ENCODE measurements at places on chromosomes 3 and 15.

DNA sequence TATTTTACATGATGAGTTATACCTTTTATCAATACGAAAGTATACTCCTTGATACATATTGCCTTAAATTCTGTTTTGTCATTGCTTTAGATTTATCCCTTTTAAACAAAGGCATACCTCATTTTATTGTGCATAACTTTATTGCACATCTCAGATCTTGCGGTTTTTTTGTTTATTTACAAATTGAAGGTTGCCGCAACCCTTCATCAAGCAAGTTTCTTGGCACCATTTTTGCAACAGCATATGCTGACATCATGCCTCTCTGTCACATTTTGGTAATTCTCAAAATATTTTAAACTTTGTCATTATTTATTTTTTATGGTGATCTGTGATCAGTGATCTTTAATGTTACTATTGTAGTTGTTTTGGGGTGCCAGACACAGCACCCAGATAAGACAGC, 20.9 kb downstream of the SNRK start:
- no peak for DNase-seq

DNA sequence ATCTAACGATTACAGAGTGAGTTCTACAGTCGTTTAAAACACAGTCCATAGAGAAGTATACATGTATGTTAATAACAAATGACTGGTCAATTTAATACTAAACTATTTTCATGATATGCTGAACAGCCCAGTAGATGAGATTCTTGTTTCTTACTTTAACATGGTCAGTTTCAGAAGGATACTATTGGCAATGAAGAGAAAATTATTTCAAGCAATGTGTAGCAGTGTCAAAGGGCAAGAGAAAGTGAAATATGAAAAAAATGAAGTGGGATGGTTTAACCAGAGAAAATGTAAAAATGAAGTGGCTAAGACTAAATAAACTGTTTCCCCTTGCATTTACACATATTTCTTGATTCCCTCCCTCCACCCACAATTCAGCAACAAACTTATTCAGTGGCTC, 192.1 kb upstream of the TTC14 start:
- no peak for DNase-seq

GRCh38 chr15:60731583-60732130, 252.7 kb upstream of the ICE2 start:
- no peak for DNase-seq

GRCh38 chr3:123804676-123805075, 79.5 kb downstream of the MYLK start:
- no peak for DNase-seq

DNA sequence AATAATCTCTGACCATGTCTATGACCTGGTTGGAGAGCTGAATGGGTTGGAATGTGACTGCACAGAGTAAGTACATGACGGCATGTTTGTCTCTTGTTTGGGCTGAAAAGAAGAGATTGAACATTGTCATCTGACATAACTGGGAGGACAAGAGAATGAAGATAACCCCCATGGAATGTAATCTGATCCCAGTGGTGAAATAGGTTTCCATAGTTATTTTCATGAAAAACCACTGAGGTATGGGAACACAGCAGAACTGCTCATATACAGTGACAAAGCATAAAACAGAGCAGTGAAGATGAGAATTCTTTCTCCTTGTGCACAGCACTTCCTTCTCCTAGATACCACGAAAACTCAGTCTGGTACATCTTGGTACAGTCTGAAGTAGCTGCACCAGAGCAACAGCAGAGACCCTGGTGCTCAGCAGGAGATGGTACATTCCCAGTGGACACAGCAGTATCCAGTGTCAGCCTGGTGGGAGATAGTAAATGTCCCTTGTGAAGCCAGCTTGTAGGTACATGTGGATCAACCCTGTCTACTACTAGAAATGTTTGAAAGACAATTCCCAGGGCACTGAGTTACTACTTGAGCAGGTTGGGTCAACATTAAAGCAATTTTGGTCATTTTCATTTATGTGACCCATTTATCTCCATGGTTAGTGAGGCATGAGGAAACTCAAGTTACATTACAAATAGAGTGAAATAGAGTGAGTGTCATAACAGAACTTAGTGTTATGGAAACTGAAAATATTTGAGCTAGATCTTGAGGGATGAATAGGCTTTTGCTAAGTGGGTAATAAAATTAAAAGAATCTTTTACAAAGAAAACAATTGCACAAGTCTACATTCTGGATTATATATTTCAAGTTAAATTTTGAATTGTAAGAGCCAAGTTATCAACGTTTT, 178.3 kb downstream of the SUCNR1 start:
- no peak for DNase-seq

GRCh38 chr3:157695586-157695985, 192.4 kb upstream of the VEPH1 start:
- DNase-seq: no peak

GRCh38 chr15:25789211-25789610, 73.9 kb downstream of the ATP10A start:
- no peak for DNase-seq

- DNase-seq: peak; percentile 2
Observed at GRCh38 chr3:192727032-192727847, at the start of gene FGF12. Gene FGF12 (minus strand): TSS chr3:192727541.

DNA sequence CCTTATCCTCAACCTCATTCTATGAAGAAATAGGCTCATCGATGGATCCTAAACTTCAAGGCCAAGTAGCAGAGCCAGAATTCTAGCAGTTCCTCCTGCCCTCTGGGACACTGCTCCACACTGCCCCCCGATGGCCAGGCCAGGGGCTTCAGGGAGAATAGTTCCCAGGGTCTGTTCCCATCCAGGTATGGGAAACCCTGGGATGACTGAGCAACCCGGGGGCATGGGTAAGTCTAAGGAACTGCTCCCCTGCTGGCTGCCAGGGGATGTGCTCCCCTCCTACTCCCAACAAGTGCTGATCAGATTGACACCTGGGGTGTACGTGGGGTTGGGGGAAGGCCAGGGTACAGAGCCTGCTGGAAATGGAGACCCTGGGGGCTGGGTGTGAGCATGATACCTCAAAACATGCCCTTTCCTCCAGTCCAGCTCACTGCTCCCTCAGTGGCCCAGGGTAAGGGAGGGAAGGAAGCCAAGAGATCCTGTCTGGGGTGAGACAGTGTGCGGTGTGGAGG, 7.6 kb downstream of the ULK3 start:
- peak; percentile 59 for DNase-seq

GRCh38 chr3:34140616-34141015, 342.2 kb downstream of the PDCD6IP start:
- no peak for DNase-seq

DNA sequence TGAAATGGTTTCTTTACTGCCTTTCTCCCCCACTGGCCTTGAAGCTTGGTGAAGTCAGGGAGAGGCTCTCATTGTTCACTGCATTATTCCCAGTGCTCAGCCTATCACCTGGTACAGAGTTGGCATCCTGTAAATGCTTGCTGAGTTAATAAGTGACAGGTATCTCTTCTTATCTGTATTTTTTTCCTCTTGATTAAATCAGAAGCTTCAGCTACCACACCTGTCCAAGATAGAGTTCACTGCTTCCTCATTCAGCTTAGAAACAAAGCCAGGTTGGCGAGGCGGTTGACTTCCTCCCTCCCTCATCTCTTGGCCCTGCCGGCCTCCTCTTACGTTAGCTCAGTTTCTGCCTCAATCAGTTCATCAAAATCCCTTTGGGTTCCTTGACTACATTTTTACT, 142.8 kb downstream of the LIPC start:
- no peak for DNase-seq

DNA sequence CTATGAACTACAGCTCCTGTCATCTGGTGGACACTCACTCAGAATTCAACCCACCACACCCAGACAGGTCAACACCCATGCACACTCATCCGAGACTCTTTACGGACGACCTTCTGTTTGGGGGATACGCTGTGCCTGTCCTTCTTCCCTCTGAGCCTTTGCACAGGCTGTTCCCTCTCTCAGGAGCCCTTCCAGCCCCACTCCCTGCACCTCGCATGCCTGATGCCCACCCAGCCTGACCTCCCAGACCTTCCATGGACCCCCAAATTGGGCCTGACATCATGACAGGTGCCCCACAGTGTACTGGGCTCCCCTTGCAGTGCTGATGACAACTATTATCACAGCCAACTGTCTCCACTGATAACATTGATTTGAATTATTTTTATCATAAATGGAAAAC, 135.8 kb downstream of the NSMCE3 start:
- DNase-seq: no peak

- no peak for DNase-seq
Observed at GRCh38 chr3:42988097-42988496, 9.0 kb downstream of the GASK1A start.

DNA sequence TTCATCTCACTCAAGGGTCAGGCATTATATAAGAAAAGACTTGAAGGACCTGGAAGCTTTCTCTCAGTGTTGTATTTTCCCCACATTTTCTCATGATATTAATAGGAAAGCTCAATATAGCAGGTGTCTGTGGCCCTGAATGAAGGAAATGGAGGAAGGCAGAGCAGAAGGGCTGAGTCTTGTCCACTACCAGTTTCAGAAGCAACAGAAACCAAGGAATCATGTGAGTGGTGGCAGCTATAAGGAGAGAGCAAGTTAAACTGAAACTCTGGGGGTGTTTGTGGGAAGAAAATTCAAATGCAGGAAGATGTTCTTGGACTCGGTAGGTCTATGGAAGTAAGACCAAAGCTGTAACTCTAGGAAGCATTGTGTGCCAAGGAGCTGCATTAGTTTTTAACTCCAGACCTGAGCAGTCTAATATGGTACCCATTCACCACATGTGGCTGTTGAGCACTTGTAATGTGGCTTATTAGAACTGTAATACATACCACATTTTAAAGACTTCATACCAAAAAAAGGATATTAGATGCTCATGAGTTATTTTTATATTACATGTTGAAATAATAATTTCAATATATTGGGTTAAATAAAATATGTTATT, 278.8 kb upstream of the GADL1 start:
- no peak for DNase-seq

DNA sequence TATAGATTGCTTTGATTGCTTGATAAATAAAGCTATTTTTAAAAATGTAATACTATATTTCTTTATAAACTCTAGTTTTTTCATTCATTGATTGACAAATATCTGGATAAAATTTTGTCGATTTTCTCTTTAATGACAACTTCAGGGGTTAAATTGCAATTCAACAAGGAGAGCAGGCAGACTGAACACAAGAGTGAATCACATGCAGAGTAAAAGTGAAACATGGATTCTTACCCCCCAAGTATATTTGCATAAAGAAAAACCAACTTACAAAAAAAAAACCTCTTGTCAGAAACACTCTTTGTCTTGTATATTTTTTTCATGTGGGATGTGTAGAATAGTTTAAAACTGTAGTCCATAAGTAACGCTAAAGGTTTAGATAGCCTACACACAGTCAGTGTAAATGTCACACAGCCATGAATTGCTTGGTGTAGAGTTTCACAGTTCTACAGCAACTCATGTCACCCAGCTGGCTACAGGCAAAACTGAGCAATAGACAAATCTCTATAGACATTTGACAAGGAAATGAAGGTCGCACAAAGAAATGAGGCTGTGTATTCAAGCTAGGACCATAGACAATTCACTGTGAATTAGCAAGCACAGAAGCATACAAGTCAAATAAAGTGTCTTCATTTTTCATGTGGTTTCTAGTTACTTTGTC, 141.6 kb downstream of the THRB start:
- no peak for DNase-seq

GRCh38 chr15:47812470-47812999, 95.2 kb downstream of the SEMA6D start:
- no peak for DNase-seq

DNA sequence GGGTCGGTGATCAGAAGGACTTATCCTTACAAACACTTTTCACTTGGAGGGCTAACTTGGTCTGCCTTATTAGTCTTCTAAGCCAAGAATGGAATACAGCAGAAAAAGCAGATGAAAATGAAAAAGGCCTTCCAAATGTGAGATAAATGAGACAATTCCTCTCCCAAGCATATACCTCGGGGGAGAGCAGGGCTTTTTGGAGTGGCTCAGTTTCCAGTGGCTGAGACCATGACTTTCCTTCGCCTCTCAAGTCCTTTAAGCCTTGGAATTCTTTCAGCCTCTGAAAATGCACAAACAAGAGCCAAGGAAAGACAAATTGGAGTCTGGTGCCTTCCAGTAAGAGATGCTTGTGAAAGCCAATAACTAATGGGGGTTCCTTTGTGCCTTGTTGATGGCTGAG, 130.9 kb downstream of the DTWD1 start:
- DNase-seq: no peak

- peak; percentile 37 for DNase-seq
Observed at GRCh38 chr15:90893175-90894090, 9.1 kb downstream of the FES start.

GRCh38 chr15:89809093-89809786, 5.4 kb downstream of the ANPEP start:
- DNase-seq: no peak

GRCh38 chr3:42499478-42499871, 3.0 kb upstream of the VIPR1 start:
- no peak for DNase-seq

DNA sequence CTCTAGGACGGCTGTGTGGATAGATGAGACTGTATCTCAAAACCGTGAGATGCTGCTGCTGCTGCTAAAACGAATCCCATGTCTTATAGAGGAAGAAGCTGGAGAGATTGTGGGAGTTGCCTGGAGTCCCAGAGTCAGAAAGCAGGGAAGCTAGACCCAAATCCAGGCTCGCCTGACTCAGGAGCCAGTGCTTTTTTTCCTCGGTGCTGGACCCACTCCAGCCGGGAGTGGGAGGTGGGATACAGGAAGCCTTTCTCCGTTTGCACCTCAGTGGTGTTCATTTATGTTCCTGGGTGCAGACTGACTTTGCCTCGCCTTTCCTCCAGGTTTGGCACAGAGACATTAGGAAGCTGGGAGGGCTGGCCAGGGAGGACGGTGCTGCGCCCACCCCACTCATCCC, 150.9 kb upstream of the LINGO1 start:
- no peak for DNase-seq

DNA sequence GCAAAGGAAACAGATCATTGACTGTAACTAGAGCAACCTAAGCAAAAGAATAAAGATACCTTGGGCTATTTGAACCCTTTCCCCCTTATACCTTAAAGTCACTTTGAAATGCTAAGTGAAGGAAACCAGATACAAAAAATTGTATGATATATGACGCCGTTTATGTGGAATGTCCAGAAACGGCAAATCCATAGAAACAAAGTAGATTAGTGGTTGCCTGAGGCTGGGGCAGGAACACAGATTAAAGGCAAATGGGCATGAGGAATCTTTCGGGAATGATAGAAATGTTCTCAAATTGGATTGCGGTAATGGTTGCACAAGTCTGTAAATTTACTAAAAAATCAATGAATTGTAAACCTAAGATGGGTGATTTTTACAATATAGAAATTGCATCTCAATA, 160.1 kb upstream of the CCDC54 start:
- no peak for DNase-seq

GRCh38 chr15:29938361-29939335, 116.4 kb upstream of the TJP1 start:
- DNase-seq: no peak

GRCh38 chr3:13579063-13579462, 30.1 kb downstream of the FBLN2 start:
- DNase-seq: no peak

- DNase-seq: no peak
Observed at GRCh38 chr3:156180077-156180476, 59.7 kb downstream of the KCNAB1 start.

- no peak for DNase-seq
Observed at GRCh38 chr3:23697416-23697815, 108.3 kb upstream of the UBE2E1 start.

Measured in activated CD8-positive, alpha-beta T cell treated with anti-CD3 and anti-CD28 coated beads for 36 hours (primary cell).